ENCODE measurements at places on chromosomes 4 and X.
A peak's percentile ranks its signal among the peaks of the same experiment; 100 is the strongest.

DNA sequence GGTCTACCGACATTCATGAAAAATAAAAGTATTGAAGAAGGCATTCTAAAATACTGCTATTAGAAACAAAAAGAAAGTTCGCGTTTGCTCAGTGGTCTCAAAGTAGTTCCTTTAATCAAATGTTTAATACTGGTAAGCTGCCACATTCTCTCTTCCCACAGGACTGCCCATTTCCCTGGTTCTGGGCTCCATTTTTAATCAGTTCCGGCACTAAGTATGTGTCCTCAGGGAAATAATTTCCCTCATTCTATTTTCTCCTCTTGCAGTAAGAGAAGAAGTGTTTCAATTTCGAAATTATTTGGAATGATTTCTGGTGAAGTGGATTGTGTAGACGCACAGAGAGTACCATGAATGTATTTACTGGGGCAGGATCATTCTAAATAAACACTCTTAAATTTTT lies 17.5 kb downstream of the VCX3A start:
- DNase-seq, result no peak

GRCh38 chr4:94472056-94472826 lies 20.5 kb downstream of the PDLIM5 start:
- peak; percentile 26 for DNase-seq

DNA sequence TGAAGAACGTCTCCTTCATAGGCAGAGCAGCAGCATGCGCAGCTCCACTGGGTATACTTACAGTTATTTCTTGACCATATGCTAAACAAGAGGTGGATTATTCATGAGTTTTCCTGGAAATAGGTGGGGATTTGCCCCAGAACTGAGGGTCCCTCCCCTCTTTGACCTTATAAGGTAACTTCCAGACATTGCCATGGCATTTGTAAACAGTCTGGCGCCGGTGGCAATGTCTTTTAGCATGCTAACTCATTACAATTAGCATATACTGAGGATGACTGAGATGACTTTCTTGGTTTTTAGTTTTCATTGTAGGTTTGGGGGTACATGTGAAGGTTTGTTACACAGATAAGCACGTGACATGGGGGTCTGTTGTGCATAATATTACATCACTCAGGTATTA lies 97.3 kb downstream of the MTNR1A start:
- no peak for DNase-seq

DNA sequence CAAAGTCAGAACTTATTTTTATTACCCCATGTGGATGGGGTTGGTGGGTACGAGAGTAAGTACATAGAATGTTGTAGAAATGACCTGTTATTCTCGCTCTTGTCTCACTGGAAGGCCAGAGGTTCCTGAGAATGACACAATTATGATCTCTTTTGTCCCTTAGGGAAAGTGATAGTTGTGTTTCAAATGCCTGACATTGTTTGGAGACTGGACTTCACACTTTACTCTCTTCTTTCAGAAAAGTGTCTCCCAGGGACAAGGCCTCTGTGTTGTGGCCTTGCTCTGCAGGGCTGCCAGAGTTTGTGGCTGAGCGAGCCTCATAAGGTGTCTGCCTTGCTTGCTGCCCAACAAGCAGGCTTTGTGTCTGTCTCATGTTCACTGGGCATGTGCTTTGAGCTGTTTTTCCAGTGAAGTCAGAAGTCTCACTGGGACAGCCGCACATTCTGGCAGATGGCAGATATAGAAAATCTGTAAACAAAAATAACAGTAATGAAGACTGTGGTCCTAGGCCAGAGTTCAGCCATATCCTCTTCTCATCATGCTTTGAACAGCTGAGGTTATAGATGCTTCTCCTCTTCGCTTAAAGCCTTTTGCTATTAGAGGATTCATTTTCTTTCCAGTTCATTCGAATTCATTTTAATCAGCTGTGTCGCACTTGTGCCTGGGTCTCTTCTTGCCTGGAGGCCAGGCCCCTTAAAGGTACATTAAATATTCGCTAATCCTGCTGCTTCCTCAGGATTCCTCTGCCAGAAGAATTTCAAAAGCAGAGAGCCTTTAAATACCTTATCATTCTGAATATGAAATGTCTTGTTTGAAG lies 14.4 kb downstream of the PPEF1 start:
- DNase-seq, result no peak

- no peak for DNase-seq
Measured at GRCh38 chr4:122621016-122621507, at the start of gene IL21. Gene IL21, minus strand, starts transcription at chr4:122621066. Its CDS starts 55 bp downstream, at chr4:122621011.

DNA sequence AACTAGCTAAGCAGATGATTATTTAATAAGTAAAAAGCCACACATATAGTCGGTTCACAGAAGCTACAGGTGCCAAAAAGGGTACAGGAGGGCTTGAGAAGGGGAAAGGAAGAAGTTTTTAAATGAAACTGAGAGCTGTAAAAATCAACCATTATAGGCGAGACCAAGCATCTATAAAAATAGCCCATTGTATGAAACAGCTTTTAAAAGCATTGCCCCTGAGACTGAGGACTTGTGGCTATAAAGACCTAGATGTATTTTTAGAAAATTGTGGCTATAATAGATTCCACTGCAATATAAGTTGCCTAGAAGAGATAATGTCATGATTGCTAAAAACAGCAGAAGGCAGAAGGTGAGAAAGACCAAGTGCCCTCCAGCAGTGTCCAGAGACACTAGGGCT lies 15.0 kb upstream of the TTC29 start:
- DNase-seq, result no peak

- DNase-seq, result peak; percentile 41
Measured at GRCh38 chr4:137703195-137703594, 170.9 kb upstream of the PCDH18 start.

GRCh38 chr4:102139132-102139573 lies 206.1 kb downstream of the SLC39A8 start:
- DNase-seq, result no peak

- DNase-seq, result no peak
Measured at GRCh38 chrX:14363728-14364127, 165.6 kb upstream of the GLRA2 start.

- DNase-seq, result no peak
Measured at GRCh38 chr4:129337228-129337620, 241.3 kb downstream of the C4orf33 start.

GRCh38 chr4:4781936-4782707 lies 77.3 kb upstream of the MSX1 start:
- no peak for DNase-seq

GRCh38 chr4:7313347-7313811 lies 121.0 kb downstream of the SORCS2 start:
- DNase-seq, result no peak

- DNase-seq, result no peak
Measured at GRCh38 chr4:115711575-115711974, 598.2 kb upstream of the NDST4 start.

DNA sequence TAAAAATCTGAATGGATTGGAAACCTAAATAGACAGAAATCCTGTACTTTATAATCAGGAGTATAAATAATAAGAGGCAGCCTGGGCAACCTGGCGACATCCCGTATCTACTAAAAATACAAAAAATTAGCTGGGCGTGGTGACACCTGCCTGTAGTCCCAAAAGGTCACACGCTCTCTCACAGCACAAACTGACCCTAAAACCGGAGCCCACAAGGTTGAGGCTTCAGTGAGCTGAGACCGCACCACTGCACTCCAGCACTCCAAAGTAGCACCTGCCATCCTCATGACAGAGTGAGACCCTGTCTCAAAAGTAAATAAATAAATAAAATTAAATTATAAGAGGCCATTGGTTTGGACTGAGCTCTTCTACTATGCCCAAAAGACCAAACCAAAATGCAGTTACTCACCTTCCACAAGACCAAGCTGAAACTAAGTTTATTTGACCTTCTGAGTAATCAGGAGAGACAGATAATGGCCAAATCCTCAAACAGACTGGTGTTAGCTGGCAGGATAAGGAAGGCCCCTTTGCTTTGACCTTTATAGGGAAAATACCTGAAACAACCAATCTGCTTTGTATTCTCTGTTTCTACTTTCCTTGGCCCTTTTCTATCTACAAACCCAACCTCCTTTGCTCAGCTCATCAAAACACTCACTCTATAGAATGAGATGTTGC lies 3.2 kb upstream of the GRSF1 start:
- peak; percentile 18 for DNase-seq

- no peak for DNase-seq
Measured at GRCh38 chr4:42104521-42104920, 47.9 kb downstream of the BEND4 start.

- no peak for DNase-seq
Measured at GRCh38 chr4:53921856-53922255, 142.5 kb downstream of the CHIC2 start.

GRCh38 chr4:53490965-53491622 lies 100.2 kb downstream of the LNX1 start:
- DNase-seq, result no peak

DNA sequence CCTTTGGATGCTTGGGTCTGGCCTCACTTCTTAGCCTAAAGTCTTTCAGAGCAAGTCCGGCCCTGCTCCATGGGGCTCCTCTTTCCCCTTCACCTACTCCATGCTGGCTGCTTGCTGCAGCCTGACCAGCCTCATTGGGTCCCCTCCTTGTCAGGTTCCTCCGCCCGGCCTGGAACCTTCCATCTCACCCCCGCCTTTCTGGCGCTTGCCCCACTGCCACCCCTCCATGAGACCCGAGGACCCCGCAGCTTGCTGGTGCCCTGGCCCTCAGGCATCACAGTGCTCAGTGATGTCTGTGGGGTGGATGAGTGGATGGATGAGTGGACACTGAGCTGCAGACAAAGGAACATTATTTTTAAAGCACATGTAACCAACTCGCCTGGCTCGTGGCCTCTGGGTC lies 24.7 kb downstream of the SORCS2 start:
- no peak for DNase-seq

- DNase-seq, result no peak
Measured at GRCh38 chr4:173188648-173189047, 20.0 kb downstream of the GALNT7 start.

GRCh38 chr4:112589206-112589605 lies 47.5 kb downstream of the ZGRF1 start:
- no peak for DNase-seq

DNA sequence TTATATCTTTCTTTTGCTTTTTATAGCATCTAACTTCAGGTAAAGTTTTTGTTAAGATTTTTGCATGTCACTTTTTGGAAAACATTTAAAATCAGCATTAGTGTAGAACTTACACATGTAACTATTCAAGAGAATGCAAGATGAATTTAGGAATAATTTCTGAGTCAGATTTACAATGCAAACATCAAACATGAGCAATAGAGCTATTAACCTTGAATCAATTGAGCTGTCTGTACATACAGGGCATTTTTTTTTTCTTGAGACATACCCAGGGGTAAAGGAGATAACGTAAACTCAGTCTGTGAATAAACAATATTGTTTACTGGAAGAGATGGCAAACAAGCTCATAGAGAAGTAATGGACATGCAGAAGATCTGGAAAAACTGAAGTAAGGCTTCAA lies 311.5 kb downstream of the IL1RAPL2 start:
- DNase-seq, result no peak

GRCh38 chr4:82138374-82138773 lies 235.4 kb downstream of the HNRNPD start:
- no peak for DNase-seq

All from NCI-H748 treated with DMSO at 0.1 percent for 48 hours (cell line).